DMS53 (cell line): ENCODE measurements at places on chromosomes 6 and 20.

DNA sequence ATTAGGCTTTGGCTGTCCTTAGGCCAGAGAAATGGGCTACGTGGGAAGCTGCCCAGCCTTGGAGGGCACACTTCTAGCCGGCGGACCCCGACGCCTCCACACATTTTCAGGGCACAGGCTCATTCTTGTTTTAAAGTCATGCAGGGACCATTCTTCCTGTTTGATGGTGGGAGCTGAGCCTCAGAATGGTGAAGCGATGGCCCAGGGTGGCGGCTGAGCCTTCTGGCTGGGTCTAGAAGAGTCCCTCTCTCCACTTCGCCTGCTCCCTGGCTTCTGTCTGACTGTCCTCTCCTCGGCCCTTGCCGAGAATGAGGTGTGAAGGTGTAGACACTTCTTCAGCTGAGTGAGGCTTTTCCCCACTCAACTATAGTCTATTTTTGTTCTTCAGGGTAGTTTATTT is 114.4 kb downstream of the SULF2 start:
- DNase-seq, result no peak

DNA sequence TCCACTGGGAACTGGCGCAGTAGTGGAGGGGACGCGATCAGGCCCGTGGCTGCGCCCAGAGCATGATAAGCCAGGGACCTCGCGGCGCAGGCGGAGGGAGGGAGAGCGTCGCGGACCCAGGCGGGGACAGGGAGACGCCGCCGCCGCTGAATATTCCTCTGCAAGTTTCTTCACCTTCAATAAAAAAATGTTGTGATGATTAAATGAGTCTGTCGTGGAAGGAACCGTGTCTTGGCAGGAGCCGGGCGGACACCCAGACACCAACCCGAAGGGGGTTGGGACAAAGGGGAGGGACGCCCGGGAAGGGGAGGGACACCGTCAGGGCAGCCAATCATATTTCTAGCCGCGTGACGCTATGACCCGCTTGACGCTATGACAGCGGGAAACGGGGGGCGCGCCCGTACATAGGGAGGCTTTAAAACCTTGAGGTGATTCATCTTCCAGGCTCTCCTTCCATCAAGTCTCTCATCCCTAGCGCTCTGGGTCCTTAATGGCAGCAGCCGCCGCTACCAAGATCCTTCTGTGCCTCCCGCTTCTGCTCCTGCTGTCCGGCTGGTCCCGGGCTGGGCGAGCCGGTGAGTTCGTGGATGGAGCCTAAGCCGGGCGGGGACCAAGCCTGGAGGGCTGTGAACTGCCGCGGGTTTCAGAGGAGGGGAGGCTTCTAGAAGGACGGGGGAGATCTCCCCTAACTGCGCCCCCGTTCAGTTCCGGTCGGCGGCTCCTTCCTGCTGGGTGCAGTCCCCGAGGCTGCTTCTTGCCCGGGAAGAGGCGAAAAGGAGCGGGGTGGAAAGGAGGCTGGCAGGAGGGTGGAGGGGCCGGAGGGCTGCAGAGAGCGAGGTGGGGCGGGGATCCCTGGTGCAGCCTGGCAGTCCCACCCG is at the start of gene ULBP2:
Gene ULBP2 (plus strand): TSS at position 432 of the 878 bp plus-strand sequence. CDS start 59 bp downstream, at position 491.
- DNase-seq, result peak; percentile 80

- no peak for DNase-seq
These were observed 39.0 kb downstream of the MTRES1 start for GRCh38 chr6:107066697-107067659.

- peak; percentile 65 for DNase-seq
These were observed 80.8 kb downstream of the LYRM4 start for GRCh38 chr6:5179917-5180316.

GRCh38 chr6:137193256-137194070 is 20.0 kb upstream of the IL22RA2 start:
- no peak for DNase-seq

- DNase-seq, result peak; percentile 50
These were observed 66.4 kb downstream of the PKHD1 start for GRCh38 chr6:52020945-52021570.

DNA sequence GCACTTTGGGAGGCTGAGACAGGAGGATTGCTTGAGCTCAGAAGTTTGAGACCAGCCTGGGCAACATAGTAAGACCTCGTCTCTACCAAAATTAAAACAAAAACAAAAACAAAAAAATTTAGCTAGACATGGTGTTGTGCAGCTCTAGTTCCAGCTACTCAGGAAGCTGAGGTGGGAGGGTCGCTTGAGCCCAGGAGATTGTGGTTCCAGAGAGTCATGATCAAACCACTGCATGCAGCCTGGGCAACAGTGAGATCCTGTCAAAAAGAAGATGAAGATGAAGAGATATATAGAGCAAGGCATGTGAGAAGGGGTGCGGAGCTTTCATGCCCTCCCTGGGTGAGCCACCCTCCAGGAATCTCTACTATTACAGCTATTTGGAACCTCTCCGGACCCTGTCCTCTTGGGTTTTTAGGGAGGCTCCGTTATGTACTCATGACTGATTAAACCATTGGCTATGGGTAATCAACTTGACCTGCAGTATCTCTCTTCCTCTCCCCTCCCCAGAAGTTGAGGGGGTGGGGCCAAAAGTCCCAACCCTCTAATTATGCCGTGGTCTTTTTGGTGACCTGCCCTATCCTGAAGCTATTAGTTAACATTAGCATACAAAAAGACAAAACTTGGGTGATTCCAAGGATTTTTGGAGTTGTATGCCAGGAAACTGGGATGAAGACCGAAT is 9.0 kb downstream of the POLH start:
- no peak for DNase-seq

- no peak for DNase-seq
These were observed 46.8 kb downstream of the LY86 start for GRCh38 chr6:6635291-6635690.

DNA sequence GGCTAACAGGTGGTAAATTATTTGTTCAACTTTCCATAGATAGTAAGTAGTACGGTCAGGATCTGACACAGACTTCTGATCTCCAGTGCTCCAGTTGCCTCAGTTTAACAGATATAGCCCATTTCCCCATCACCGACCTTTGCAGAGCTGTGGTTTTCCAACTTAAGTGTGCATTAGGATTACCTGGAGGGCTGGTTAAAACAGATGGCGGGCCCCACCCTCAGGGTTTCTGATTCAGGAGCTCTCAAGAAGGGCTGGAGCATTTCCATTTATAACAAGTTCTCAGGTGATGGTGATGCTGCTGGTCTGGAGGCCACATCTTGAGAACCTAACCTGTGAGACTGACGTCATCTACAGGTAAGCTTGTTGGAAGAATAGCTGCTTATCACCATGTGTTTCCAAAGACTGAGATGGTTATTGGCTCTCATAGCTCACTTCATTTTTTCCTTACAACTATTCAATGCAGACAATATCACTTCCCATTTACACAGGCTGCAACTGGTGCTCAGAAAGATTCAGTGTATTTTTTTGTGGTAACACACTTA is 360.1 kb upstream of the CHD6 start:
- DNase-seq, result no peak

DNA sequence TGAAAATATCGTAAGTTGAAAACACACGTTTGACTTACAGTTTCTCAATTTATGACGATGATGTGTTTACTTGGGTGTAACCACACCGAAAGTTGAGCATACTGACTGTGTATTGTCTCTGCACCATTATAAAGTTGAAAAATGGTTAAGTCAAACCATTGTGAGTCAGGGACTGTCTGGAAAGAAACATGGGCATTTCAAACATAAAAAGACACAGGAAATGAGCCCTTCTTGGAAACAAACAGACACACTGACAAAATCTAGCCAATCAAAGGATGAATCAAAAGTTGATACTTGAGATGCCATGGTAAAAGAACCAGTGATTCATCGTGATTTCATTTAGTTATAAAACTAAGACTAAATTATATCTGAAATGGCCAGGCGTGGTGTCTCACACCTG is 5.3 kb downstream of the POPDC3 start:
- no peak for DNase-seq

GRCh38 chr6:91243436-91243835 is 656.6 kb upstream of the MAP3K7 start:
- no peak for DNase-seq

GRCh38 chr6:150486048-150486447 is 113.6 kb upstream of the PLEKHG1 start:
- DNase-seq, result peak; percentile 73

DNA sequence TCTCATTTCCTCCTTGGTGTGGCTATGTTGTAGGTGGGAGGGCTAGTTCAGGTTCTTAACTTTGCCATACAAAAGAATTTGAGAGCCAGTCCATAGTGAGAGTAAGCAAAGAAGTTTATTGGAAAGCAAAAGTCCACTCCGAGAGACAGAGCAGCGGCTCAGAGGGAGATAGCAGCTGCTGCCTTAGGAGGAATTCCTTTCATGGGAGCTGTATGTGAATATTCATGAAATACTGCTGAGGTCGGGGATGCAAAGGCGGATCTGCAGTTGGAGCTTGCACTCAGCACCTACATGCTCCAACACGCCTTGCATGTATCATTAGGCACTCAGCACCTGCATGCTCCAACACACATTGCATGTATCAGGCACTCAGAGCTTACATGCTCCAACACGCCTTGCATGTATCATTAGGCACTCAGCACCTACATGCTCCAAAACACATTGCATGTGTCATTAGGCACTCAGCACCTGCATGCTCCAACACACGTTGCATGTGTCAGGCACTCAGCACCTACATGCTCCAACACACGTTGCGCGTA is 54.9 kb downstream of the CDH4 start:
- no peak for DNase-seq
